Right lobe of liver (tissue), 6 donors: ENCODE measurements at places on chromosomes 3 and 15. TPM values are rescaled to one million over a fixed set of nuclear protein-coding genes. Genes with fewer than 3 reads are reported as not detected.

The CILP gene
- 0.81 TPM for total RNA-seq

The CRTAP gene
- total RNA-seq, result 33.1 TPM

The FANCD2OS gene
- total RNA-seq, result not detected

- peak; percentile 86 for DNase-seq
Observed at GRCh38 chr15:101455291-101456025, 34.0 kb downstream of the PCSK6 start.

The PCOLCE2 gene
- 2.4 TPM for total RNA-seq

DNA sequence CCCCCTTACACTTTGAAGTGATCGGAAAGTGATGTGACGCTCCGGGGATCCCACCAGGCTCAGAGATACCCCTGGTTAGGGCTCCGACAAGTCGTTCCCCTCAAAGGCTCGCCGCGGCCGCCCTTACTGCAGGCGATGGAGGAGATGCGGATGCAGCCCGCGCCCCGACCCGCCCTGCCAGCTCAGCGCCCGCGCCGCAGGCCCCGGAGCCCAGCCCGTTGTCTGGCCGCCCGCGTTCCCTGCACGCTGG is 228 bp downstream of the GLT8D1 start:
- DNase-seq, result no peak

- no peak for DNase-seq
Observed at GRCh38 chr3:50008931-50009330, 69.0 kb downstream of the RBM6 start.

The GOLGA6A gene
- total RNA-seq, result 0.35 TPM

DNA sequence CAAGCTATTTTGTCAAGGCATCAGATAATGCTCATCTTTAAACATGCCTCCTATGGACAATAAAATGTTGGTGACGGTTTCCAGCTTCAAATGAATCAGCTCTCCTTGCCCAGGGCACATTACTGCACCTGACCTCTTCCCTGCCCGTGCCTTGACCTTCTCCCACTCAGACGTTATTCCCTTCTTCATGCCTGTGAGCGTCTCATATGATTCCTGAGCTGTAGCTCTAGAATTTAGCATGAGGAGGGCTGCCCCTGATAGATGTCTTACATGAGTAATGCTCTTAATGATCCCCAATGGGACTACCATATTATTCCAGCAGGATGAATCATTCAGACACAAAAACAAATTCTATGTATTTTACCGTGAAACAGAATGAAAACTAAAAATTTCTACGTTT is 762.7 kb downstream of the ROBO1 start:
- no peak for DNase-seq

- DNase-seq, result peak; percentile 66
Observed at GRCh38 chr3:17730318-17730967, 12.0 kb downstream of the TBC1D5 start.

DNA sequence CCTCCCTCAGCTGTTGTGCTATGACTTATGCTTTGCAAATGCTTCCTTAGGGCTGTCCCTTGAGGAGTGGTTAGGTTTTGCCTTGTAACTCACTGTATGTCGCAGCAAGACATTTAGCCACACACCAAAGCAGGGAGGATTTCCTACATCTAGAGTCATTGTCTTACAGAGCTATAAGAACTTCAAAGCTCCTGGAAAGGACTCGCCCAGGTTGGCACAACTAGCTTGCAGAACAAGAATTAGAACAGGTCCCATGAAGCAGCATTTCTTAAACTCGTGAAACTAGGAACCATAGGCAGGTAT is 19.4 kb upstream of the ACAP2 start:
- no peak for DNase-seq

- peak; percentile 70 for DNase-seq
Observed at GRCh38 chr3:126340943-126341754, 16.1 kb downstream of the KLF15 start.

DNA sequence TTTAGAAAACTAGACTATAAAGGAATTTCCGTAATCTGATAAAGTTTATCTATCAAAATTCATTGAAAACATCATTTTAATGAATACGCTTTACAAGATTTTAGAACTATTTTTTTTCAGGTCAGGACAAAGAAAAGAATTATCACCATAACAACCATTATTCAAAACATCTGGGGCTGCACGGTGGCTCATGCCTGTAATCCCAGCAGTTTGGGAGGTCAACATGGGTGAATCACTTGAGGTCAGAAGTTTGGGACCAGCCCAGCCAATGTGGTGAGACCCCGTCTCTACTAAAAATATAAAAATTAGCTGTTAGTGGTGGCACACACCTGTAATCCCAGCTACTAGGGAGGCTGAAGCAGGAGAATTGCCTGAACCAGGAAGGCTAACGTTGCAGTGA is 260.4 kb downstream of the WNT5A start:
- no peak for DNase-seq

The CKMT1B gene
- not detected for total RNA-seq

DNA sequence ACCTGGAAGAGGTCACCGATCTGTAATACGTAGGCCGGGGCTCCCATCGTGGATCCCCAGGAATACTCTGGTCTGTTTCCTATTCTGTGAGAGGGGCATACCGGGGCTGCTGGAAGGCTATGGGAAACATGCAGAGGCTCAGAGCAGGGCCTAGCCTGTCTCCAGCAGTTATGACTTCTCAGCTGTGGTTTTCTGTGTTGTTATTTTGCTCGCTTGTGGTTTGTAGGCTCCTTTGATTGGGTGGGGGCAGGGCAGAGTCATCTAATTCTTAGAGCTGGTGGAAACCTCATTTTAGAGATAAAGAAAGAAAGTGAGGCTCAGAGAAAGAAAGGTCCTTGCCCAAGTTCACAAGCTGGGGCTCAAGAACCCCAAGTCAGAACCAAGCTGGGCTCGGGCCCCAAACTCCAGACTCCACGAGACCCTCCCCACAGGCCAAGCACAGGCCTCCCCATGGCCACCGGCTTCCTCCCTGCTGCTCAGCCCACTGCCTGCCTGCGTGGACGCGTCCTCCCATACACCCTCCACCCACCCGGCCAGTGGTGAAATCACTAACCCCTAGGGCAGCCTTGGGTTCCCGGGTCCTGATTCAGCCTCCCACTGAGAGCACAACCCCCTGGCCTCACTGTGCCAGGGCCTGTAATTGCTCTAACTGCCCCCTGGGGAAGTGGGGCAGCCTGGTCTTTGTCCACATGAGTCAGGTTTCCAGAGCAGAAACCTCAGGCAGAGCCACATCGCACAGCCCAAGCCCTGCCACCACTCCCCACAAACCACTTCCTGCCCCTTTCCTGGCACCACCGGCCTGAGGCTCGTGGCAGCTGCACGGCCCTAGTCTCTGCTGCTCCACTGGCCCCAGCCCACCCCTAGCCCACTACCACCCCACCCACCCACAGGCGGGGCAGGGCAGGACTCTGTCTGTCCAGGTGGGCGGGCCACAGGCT is 270.8 kb downstream of the UACA start:
- DNase-seq, result peak; percentile 64

- DNase-seq, result no peak
Observed at GRCh38 chr3:36596419-36596818, 167.9 kb downstream of the DCLK3 start.

The CEMIP gene
- total RNA-seq, result 0.64 TPM

- DNase-seq, result no peak
Observed at GRCh38 chr15:44910981-44911625, 45.4 kb upstream of the TERB2 start.

GRCh38 chr15:48984811-48985352 is 21.2 kb upstream of the SHC4 start:
- no peak for DNase-seq

DNA sequence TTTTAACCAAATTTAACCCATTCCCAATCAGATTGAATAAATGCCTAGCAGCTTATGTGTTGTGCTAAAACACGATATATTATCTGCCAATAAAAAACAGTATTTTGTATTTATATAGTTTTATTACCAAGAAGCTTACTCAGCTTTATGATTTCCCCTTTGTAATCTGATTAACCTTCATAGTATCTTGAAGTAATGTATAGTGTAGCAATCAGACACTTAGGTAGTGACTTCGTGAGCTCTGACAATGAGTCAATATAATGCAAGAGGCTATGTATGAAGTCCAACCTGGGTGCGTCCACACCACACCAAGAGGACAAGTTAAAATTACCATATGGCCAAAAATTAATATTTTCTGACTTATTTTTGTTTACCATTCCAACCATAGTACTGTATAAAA is 2.1 kb upstream of the CNBP start:
- no peak for DNase-seq

DNA sequence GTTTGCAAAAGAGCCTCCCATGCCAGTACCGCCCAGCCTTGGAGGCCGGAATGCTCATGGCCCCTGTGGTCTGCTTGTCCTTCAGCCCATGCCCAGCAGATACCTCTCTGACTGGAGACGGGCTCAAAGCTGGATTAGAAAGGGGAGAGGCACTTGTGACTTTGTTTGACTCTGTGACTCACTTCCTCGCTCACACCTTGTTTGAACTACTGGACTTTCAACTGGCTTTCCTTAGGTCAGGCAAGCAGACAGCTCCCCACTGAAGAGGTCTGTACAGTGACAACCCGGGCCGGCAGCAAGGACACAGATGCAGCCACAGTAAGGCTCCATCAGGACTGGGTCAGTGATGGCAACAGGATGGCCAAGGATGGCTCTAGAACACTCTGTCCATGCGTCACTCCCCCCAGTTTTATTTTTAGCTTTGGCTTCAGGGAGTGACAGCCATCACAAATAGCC is 98.6 kb upstream of the ABHD17C start:
- DNase-seq, result no peak

DNA sequence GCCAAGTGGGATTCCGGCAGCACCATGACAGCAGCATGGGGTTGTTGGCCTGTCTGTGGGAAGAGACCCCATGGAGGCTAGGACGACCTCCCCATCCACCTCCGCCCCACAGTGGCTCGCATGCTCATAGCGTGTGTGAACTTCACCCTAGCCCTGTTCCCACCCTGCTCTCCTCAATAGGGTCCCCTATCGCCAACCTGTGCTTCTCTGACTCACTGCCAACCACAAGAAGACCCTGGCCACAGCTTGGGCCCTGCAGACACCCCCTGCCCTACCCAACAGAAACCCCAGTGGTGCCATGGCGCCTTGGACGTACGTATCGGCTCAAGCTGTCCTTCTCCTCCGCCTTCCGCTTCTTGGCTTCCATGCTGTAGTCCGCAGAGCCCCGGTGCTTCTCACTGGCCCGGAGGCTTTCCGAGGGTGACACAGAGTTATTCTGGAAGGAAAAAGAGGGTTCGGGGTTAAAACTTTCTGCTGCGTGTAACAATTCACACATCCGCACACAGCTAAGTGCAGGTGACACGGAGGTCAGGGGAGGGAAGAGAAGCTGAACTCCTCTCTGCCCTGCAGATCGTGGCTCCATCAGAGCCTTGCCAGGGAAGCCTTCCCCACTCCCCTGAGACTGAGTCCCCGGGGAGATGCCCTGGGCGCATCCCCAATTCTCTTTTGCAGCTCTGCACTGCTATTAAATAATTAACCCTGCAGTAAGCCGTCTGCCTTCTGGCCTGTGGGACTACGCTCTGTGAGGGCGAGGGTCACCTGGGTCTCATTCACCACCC is 37.3 kb downstream of the TLE3 start:
- no peak for DNase-seq

DNA sequence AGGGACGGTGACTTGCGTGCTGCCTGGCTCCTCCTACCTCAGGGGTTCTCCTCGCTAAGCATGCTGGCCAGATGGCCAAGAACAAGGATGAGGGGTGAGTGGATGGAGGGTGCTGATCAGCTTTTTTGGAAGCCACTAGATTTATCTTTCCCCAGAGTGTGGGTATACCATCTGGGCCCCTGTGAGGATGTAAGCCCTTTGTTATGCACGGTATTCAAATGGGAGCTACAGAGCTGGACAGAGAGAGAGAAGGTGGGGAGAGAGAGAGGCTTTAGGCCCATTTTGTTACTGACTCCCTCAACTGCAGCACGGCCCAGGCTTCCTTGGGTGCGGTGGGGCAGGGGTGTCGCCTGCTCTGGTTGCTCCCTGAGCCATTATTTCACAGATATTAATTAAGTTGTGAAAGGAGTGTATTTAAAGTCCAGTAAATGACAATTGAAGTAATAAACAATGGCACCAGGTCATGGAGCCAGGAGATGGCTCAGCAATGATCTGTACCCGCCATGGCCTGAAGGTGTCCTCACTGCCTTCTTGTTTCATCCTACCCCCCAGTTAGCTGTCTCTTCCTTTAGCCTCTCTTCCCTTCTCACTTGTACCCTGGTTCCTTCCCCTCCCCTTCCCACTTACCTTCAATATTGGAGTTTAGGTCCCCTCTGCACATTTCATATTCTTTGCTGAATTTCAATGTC is 158.0 kb downstream of the CLSTN2 start:
- no peak for DNase-seq

The PLA2G4D gene
- not detected for total RNA-seq

- no peak for DNase-seq
Observed at GRCh38 chr3:79253271-79253670, 514.5 kb downstream of the ROBO1 start.

DNA sequence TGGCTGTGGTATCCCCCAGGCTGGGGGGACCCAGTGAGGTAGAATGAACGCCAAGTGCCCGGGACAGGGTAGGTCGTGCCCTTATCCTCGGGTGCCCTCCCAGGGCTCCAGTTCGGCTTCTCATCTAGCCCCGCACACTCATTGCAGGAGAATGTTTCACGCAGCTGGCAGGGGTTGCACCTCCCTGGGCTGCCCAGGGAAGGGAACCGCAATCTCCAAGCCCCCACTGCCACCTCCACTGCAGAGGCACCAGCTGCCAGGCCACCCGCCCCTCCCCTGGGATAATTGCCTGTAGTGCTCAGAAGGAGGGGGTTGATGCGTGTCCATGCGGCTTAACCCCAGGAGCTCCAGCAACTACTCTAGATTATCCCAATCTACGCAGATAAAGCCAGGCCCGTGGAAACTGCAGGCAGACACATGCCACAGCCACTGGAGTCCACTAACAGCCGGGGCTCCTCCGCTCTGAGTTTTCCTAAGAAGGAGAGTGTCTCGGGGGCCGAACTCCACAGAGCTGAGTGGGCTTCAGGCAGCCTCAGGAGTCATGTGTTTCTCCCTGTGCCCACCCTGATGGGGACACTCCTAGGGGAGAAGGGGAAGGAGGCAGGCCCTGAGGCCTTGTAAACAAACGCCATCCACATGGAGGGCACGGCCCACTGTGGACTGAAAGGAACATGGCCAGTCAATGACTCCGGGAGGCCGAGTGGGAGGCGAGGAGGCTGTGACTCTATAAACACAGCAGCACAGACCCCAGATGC is 137.2 kb upstream of the IQSEC1 start:
- DNase-seq, result peak; percentile 39
